ENCODE measurements at places on chromosomes 7 and 10.

DNA sequence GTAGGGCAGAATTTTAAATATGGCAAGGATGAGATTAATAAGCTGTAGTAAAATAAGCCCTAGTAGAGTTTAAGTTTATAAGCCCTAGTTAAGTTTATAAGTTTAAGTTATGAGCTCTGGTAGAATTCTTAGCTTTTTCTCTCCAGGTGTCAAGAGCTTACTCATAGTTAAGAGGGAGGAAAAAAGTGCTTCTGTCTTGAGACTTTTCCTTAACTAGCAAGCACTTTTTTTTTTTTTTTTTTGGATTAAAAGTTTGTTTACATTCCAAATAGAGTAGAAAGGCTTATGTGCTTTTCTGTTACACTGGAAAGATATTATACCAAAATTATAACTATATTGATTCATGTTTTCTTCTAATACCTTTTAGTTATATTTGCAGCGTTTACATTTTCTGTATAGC lies 25.5 kb upstream of the MPP7 start:
- DNase-seq = no peak

DNA sequence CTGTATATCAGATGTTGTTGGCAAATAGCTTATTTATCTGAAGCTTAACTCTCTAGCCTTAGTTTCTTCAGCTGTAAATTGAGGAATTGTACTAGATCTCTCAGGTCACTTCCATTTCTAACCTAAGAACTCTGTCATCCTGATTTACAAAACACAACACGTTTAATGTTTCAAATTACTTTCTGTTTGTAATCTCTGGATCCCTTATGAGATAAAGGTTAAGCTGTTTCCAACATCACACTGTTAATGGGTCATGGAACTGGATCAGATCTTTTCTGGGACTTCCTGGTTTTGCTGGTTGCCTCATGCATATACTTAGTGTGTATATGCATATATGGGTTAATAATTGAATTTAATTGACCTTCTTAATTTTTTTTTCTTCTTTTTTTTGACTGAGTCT lies 9.9 kb downstream of the SAMD8 start:
- DNase-seq = no peak

GRCh38 chr7:130400120-130400572 lies 19.9 kb downstream of the CPA1 start:
- no peak for DNase-seq

- peak; percentile 15 for DNase-seq
Measured at GRCh38 chr7:91286432-91286831, 22.2 kb downstream of the FZD1 start.

DNA sequence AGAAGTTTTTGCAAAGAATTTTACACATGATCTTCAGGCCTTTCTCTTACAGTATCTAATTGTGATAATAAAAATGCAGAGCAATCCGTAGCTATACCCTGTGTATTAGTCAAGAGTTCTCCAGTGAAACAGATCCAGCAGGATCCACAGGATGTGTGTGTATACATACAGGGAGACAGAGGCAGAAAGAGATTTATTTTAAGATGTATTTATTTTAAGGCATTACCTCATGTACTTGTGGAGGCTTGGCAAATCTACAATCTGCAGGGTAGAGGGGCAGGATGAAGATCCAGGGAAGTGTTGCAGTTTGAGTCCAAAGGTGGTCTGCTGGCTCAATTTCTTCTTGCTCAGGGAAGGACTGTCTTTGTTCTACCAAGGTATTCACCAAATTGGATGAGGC lies 41.7 kb downstream of the ARHGAP12 start:
- DNase-seq = no peak

DNA sequence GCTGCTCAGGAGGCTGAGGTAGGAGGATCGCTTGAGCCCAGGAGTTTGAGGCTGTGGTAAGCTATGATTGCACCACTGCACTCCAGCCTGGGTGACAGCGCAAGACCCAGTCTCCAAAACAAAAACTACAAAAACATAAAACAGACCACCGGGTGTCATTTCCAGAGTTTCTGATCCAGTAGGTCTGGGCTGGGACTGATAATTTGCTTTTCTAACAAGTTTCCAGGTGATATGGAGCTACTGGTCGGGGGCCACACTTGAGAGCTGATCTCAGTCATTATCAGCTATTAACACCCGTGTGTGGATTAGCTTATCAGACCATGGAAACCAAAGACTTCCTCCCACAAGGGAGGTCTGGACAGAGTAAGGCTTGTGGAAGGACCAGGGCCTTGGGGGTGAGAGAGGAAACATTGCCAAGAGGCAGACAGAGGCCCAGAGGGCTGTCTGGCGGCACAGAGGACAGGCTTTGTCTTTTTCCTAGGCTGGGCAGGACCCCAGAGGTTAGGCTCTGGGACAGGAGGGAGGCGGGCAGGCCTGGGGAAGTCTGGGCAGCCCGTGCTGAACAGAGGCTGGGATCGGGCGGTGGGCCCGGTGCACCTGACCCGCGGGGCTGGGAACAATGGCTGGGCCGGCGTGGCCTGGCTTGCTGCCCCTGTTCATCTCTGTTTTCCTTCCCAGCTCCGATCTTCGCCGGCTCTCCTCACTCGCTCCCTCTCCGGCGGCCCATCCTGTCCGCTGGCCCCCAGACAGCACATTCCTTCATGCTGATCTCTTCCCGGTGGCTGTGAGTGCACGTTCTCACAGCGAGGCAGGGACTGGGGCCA lies 25.2 kb downstream of the TMEM270 start:
- DNase-seq = no peak

GRCh38 chr10:62917475-62918238 lies 101.5 kb upstream of the EGR2 start:
- no peak for DNase-seq

DNA sequence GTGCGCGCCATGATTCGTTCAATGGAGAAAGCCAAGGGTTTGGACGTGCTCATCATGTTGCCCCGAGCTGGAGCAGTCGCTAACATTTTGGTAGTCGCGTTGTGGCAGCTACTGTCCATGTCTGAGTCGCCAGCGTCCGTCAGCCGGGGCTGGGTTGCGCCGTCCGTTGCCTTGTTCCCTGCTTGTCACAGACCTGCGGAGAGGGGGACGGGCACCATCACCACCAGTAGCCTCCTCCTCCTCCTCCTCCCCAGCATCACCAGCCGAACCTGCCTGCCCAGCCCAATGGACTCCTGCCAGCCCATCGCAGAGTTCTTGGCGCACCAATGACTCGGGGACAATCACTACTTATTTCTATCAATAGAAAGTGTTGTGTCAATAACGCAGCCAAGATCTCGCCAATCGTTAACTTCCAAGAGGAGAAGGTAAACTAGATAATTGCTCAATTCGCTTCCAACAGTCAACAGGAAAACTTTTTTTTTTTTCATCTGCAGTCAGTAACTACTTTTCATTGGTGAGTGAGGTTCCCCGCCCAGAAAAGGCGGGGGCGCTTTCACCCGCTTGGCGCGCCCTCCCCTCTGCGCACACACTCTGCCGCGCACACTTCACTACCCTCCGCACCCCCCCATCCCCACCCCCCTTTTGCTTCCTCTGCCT lies at the start of gene FEZF1:
TSS of gene FEZF1 (minus strand) at position 432 of the 657 bp plus-strand sequence. CDS start at position 119, 313 bp downstream.
- no peak for DNase-seq

GRCh38 chr7:144531181-144531580 lies 127.7 kb upstream of the NOBOX start:
- no peak for DNase-seq

- DNase-seq = no peak
Measured at GRCh38 chr7:317643-318405, 27.9 kb downstream of the FOXL3 start.

DNA sequence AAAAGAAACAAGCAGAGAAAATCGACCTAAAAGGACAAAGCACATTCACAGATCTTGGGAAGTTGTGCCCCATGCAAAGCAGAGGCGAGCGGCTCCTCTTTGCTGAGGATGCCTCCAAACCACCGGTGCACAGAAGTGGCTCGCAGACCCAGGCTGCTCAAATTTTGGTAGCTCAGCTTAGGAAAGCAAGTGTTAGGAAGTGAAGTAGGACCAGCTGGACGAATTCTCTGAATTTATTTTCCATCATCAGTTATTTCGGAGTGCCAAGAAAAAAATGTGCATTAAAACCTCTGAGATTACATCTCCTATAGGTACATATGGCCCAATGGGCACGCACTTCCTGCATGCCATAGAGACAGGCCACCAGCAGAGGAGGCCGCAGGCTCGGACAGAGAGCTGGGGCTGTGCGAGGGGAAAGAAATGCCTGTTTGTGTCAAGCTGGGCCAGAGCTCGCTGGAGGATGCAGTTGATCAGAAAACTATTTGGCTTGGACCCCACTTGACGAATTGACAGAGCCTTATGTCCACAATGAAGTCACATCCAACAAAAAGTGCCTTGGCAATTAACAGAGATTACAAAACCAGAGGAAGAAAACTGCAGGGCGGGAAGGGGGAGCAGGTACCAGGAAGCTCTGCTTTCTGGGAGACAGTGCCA lies 122.3 kb upstream of the LYZL2 start:
- no peak for DNase-seq

DNA sequence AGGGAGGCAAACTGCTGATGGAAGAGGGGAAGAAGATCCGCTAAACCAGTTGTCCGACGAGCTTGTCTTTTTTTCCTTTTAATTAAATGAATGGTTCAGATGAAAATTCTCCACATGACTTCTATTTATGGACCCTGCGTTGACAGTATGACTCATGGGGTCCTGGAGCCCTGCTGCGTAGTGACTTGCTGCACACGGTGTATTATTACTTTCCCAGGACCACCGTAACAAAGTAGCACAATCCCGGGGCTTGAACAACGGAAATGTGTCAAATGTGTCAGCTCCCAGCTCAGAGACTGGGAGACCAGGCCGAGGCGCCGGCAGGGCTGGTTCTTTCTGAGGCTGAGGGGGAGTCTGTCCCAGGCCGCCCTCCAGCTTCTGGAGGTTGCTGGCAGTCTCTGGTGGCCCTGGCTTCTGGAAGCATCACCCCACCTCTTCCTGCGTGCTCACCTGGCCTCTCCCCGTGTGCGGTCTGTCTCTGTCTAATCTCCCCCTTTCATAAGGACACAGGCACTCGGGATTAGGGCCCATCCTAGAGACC lies 33.8 kb upstream of the MNX1 start:
- DNase-seq = peak; percentile 55

GRCh38 chr7:50393547-50394252 lies 56.5 kb downstream of the FIGNL1 start:
- DNase-seq = no peak

- no peak for DNase-seq
Measured at GRCh38 chr10:14665304-14665703, 109.4 kb downstream of the FAM107B start.

- DNase-seq = no peak
Measured at GRCh38 chr10:90674928-90675327, 182.9 kb downstream of the HTR7 start.

DNA sequence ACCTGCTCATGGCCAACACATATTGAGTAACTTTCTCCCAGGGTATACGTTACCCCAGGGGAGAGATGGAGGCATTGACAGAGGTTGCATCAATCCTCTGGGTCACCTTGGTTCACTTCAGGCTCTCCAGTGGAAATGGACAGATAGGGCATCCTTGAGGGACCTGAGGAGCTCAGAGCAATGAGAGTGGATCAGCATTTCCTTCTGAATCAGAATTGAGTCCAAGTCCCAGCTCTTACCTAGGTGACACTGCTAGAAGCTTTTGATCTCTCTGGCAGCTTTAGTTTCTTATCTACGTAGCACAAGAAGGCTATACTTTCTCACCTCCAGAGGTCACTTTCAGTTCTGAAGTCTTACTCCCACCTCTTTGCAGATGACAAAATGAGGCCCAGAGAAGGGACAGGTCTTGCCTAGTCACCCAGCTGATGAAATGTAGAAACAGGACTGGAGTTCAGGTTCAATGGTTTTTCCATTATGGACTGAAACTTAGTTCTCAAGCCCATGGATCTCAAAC lies 35.2 kb downstream of the PANK1 start:
- DNase-seq = no peak

GRCh38 chr7:115748123-115748738 lies 282.3 kb downstream of the TFEC start:
- DNase-seq = peak; percentile 13

- no peak for DNase-seq
Measured at GRCh38 chr10:10044922-10045764, 972.5 kb upstream of the CELF2 start.

DNA sequence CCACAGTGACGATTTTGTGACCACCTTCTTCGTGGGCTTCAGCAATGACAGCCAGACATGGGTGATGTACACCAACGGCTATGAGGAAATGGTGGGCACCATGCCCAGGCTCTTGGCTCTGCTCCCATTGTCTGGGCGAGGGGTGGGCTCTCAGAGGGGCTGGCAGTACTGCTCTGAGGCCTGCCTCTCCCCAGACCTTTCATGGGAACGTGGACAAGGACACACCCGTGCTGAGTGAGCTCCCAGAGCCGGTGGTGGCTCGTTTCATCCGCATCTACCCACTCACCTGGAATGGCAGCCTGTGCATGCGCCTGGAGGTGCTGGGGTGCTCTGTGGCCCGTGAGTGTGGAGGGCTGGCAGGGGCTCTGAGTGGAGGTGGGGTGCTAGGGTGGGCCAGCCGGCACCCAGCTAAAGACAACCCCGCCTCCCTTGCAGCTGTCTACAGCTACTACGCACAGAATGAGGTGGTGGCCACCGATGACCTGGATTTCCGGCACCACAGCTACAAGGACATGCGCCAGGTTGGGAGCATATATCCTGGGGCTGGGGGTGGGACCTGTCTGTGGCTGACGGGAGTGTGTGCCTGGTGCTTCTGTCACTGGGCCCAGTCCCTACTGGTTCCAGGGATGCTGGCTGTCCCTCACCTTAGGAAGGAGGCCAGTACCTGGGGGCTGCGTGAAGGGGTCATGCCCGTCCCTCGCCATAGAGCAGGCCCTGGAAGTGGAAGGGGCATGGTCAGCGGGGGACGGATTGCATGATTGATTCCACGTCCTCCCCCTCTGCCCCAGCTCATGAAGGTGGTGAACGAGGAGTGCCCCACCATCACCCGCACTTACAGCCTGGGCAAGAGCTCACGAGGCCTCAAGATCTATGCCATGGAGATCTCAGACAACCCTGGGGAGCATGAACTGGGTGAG lies 6.8 kb downstream of the AEBP1 start:
- DNase-seq = no peak

- DNase-seq = no peak
Measured at GRCh38 chr7:152967958-152968357, 208.4 kb downstream of the ACTR3B start.

DNA sequence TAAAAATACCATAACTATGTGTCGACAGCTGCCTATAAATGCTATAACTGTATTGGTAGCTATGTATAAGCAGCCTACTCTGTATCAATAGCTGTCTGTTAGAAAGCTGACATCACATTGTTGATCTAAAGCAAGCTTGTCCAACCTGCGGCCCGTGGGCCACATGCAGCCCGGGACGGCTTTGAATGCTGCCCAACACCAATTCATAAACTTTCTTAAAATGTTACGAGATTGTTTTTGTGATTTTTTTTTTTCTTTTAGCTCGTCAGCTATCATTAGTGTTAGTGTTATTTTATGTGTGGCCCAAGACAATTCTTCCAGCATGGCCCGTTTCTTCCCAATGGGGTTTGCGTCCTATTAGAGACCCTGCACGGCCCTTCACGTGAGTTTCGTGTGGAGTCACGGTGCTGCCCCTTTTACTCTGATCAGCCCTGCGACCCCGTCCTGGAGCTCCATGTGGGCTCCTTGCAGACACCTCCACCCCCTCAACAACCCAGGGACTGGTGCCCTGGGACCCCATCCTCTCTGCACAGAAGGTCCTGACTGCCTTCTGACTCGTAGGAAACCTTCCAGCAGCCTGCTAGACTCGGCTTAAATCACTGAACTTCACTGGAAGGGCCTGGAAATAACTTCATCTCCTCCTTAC lies 4.5 kb upstream of the PRKAR1B start:
- DNase-seq = no peak

- no peak for DNase-seq
Measured at GRCh38 chr10:11715815-11716494, 26.2 kb upstream of the ECHDC3 start.

GRCh38 chr7:24812305-24812945 lies 55.2 kb upstream of the GSDME start:
- DNase-seq = peak; percentile 64

GRCh38 chr7:12091231-12091630 lies 119.9 kb upstream of the TMEM106B start:
- no peak for DNase-seq

Data from HEK293T (cell line).